ELR (cell line): ENCODE measurements at places on chromosomes 3 and 15.

DNA sequence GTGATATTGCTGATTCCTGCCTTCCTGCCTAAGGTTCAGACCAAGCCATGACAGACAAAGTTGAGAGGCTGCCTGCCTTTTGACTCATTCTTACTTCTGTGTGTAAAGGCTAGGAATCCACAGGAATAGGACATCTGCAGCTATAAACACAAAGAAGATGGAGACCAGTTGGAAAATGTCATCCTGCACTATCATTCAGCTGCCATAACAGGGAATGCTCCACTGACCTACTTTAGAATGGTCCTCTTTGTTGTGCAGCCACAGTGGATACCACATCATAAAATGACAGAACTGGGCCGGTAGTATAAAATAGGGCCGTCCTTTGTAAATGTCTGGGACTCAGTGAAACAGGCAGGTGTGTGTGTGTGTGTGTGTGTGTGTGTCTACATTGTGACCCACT lies 75.1 kb downstream of the STAC start:
- DNase-seq = no peak

DNA sequence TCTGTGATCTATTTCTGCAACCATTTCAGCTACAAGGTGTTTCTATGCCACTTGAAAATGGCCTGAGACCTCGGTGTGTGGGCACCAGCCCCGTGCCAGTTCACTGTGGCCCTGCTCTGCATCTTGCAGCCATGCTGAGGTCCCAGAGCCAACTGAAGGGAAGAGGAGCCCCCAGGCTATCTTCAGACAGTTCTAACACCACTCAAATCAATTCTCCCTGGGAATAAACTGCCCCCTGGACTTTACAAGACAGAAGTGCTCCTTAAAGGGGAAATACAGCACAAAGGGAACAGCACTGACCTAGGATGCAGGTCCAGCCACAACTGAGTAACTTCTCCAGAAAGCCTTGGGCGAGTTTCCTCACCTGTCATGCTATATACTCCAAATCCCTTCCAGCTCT lies 3.9 kb downstream of the XXYLT1 start:
- DNase-seq = no peak

DNA sequence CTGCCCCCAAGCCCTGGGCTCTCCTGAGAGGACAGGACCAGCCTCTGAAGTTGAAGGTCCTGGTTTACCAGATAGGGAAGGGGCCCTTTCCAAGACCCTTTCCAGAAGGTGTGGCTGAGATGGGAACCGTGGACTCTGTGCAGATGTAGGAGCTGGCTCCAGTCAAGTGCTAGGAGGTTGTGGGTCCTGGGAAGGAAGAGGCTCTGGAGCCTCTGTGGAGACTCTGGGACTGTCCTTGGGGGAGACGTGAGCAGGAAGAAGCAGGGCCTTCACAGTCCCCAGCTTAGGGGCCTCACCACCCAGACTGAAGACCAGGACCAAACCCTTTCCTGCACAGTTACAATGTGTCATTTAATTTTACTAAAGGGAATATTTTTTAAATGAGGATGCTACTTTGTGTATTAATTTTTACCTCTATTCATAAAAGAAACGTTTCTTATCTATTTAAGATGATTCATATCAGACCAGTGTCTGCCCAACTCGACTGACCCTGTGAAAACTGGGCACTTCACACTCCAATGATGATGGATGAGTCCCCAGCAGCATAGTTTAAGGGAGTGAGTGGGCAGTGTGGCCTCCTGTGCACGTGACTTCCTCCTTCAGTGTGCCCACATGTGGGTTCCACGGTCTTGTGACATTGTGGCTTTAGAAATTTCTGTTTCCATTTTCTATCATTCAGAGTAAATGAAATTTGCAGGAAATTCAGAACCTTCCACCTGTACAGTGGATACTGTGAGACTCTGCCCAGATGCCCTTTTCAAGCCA lies 10.9 kb downstream of the CCR5AS start:
- no peak for DNase-seq

DNA sequence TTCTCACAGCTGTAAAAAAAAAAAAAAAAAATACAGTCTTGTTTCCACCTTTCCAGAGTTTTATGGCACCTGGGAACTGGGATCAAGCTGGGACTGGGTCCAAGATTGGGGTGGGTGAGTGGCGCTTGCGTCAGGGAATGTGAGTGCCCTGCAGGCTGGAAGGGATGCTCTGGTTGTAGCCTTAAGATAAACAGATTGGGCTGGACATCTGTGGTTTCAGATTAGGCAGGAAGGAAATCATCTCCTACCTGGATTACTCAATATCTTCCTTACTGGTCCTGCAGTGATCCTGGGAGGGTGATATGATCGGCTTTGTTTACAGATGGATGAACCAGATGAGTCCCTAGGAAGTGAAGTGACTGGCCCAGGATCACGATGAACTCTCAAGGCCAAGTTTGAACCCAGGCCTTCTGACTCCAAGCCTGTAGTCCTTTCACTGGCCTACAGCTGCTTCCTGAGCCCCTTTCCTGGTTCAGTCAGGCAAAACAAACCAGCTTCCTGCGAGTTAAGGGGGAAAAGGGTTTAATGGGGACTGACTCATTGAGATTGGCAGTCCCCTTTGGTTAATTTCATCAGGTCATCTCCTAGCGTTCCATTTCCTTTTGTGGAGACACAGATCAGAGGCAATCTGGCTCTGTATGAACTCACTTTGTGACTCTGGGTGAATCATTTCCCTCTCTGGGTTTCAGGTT lies 179.8 kb downstream of the THSD4 start:
- peak; percentile 99 for DNase-seq

DNA sequence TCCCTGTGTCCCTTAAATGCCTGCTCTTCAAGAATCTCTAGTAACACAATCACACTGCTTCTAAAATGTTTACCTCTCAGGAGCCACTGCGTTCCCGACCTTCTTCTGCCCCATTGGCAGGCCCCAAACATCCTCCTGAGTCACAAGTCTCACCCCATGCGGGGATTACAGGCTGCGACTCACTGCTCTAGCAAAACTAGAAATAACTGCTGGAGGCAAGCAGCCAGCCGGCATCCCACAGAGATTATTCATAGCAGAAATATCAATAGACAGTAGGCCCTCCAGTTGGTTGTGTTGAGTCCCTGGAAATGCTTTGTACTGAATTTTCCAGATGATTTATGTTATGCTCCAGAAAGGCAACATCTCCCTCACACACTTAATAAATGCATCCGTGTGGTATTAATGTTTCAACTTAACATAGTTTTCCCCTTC lies 64.8 kb downstream of the RFTN1 start:
- peak; percentile 95 for DNase-seq

DNA sequence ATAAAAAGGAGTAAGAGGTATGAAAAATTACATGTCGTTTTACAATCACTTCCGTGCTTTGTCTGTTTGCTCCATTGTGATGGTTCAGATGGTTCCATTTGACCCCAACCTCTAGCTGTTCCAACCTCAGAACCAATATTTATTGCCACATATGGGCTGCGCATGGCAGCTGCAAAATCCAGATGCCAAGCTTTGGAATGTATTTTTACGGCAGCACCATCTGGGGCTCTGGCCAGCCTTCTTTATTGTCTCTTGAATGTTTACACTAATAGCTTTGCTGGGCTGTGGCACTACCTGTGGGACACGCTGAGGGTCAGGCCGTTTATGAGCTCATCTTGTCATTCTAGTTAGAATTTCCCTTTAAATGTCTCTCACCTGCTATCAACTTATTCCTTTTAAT lies 219.8 kb downstream of the ROBO2 start:
- DNase-seq = no peak

DNA sequence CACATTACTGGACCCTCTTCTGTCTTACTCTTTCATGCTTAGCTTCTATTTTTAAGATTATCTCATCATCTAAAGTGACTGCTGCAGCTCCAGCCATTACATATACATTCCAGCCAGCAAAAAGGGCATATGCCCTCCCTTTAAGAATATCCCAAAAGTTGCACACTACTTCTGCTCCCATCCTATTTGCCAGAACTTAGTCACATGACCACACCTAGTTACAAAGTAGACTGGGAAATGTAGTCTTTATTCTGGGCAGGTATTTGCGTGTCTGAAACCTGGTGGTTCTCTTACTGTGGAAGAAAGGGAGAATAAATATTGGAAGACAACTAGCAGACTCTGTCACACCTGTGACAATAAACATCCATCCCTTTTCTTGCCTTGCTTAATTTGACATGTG lies 341.6 kb upstream of the NR2E3 start:
- no peak for DNase-seq

DNA sequence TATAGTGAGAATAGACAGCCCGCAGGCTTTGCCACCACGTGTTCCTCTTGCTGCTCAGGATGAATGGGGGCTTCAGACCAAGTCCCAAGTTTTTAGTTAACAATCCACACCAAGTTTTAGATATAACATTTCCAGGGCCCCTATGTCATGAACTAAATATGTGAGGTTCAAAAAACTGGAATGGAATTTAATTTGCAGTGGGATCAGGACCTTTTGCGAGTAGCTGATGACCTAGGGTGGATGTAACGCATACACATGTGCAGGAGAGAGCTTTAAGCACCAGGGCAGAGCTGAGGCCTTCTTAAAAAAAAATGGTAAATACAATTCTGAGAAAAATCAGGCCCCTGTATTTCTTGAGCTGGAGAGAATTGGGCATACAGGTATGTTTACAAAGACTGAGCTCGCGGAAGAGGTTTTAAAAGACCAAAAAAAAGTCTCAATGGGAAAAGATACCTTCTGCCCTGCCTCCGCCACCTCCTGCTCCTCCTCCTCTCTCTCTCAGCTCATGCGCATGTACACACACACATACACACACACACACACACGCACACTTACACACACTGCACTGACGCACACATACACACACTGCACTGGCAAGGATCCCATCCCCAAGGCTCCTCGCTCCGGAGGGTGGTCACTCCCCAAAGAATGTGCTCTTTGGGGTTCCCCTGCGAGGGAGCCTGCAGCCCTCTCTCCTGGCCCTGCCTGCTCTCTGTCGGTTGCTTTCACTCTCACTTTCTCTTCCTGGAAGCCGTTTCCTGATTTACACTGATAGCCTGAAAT lies 48.2 kb upstream of the IGF1R start:
- DNase-seq = peak; percentile 30

GRCh38 chr3:64053581-64053980 lies 30.3 kb upstream of the PSMD6 start:
- no peak for DNase-seq

DNA sequence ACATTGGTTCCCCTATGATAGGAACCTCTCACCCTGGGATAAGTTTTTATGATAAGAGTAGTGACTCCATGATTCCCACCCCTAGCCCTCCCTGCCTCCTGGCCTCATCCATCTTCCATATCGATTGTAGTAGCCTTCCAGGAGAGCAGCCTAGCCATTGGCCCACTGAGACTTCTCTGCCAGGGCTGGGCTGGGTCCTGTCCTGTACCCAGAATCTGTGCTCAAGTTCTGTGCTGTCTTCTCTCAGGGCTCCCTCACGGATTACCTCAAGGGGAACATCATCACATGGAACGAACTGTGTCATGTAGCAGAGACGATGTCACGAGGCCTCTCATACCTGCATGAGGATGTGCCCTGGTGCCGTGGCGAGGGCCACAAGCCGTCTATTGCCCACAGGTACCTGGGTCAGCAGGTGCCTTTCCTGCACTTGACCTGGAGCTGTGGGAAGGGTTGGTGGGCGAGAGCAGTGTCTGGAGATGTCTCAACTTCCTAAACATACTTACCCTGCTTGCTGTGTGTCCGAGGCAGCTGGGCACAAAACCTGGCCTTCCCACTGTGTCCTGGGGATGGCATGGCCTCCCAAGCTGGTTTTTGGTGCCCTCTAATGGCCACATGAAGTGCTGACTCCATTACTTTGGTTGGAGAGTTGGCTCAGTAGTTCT lies 16.6 kb upstream of the EXOG start:
- DNase-seq = peak; percentile 68

DNA sequence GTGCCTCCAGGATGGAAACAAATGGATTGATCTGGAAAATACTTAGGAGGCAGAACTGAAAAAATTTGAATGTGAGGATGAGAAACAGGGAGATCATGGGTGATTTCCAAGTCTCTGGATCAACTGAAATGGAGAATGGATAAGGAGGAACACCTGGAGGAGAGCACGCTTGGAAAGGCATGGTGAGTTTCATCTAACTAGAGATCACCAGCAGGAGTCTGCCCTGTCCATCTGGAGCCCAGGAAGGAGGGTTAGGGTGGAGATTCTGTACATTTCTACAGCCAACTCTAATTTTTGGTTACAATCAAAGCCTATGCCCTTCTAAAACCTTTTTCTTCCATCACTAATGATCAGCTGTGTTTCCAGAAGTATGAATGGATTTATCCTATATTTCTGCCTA lies 995.9 kb upstream of the CFAP20DC start:
- no peak for DNase-seq

GRCh38 chr3:53612508-53612907 lies 118.1 kb downstream of the CACNA1D start:
- no peak for DNase-seq

DNA sequence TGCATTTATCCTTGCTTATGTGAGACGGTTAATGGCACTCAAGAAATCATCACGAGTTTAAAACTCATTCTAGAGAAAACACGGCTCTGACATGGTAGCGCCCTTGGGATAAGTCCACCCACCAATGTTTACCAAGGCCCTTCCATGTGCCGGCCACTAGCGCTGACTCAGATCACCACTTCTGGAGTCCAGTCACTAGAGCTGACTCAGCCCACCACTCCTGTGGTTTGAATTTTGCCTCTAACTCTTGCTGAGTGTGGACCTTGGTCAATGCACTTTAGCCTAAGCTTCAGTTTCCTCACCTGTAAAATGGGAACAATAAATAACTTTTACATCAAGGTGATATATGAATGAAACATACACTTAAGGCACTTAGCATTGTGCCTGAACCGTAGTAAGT lies 358.4 kb upstream of the PROK2 start:
- DNase-seq = peak; percentile 59

- peak; percentile 57 for DNase-seq
Observed at GRCh38 chr3:4751502-4752101, 227.6 kb upstream of the BHLHE40 start.

- peak; percentile 7 for DNase-seq
Observed at GRCh38 chr15:96736384-96736783, 405.9 kb downstream of the NR2F2 start.

DNA sequence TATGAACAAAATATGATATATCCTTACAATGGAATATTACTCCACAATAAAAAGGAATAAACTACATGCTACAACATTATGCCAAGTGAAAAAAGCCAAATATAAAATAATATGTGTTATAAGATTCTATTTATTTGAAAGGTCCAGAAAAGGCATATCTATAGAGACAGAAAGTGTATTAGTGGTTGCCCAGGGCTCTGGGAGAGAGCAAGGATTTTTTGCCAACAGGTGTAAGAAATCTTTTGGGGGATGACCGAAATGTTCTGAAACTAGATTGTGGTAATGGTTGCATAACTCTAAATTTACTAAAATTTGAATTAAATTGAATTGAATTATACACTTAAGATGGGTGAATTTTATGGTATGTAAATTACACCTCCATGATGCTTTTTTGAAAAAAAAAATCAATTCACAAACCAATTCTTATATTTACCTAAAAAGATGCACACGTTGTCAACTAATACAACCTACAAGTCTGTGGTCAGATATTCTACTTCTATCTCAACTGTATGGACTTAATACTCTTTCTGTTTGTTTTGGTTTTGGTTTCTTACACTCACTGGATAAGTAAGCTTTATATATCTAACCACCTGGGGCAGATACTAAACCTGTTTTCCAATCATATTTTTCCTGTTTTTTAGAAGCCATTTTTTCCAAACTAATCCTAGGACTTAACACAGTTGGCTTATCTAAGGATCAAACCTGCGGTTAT lies 75.8 kb downstream of the FBN1 start:
- DNase-seq = no peak
